ENCODE measurements at places on chromosomes 4 and X.

GRCh38 chrX:45807572-45808425 lies 607.1 kb upstream of the DIPK2B start:
- peak; percentile 44 for DNase-seq

- DNase-seq, result no peak
Observed at GRCh38 chrX:17547658-17548057, 172.7 kb downstream of the NHS start.

DNA sequence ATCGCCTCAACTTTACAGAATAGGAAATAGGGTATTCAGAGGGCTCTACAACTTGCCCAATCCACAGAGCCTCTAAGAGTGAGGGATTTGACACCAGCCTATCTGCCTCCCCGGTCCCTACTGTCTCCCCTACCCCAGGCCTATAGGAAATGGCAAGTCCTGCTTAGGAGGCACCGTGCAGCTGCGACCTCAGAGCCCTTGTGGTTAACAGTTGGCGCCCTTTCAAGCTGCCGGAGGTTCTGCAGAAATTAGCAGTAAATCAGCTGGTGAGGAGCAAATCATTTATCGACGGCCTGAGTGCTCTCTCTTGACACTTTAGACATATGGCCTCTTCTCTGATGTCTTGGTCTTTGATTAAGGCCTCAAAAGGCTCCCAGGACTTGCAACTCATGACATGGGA lies 96.9 kb downstream of the CLNK start:
- peak; percentile 20 for DNase-seq

DNA sequence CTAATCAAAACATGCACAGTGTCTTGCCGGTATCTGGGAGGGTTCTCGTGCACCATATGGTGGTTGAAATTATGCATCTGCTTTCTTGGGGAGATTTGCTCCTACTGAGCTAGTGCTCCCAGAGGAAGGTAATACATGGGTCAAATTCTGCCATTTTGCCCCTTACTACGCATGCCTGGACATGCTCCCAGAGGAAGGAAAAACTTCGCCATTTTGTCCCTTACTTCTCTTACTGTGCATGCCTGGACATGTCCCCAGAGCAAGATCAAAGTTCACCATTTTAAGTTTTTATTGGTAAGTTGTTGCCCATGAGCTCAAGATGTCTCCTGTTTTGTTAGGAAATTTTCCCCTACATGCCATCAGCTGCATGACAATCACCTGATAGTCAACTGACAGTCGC lies 252.1 kb upstream of the KLHL4 start:
- DNase-seq, result no peak

DNA sequence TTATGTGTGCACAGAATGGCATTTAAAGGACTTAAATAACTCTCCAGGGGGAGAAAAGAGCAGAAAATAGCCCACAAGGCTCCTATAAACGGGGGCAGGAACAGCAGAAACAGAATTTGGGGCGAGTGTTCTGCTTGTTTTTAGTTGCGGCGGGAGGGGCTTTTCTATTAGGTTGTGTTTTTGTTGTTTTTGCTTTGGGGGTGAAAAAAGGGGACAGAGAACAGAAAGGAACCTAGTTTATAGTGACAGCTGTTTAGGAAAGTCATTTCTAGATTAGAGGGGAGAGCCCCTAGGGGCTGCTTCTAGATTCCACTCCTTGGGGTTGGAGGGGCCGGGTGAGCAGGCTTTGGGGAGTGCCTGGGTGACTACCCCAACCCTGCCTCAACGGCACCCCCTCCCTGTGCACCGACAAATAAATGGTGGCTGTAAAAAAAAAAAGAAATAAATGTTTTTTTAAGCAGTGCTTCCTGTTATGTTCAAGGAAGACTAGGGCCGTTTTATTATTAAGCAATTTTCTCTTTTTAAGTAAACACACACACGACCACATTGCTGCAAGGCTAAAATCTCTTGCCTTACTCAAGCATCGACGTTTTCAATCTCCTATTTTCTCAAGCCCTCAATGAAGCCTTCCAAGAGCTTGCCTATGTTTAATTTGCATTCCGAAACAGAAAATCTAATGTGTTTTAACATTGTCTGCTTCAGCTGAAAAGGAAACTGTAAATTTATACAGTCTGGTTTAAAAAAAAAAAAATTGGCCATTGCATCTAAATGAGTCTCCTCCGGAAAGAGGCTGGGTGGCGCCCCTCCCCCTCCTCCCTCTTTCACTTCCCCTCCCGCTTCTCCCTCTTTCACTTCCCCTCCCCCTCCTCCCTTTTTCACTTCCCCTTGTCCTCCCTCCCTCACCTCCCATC lies 123.3 kb upstream of the TBL1X start:
- DNase-seq, result peak; percentile 70

DNA sequence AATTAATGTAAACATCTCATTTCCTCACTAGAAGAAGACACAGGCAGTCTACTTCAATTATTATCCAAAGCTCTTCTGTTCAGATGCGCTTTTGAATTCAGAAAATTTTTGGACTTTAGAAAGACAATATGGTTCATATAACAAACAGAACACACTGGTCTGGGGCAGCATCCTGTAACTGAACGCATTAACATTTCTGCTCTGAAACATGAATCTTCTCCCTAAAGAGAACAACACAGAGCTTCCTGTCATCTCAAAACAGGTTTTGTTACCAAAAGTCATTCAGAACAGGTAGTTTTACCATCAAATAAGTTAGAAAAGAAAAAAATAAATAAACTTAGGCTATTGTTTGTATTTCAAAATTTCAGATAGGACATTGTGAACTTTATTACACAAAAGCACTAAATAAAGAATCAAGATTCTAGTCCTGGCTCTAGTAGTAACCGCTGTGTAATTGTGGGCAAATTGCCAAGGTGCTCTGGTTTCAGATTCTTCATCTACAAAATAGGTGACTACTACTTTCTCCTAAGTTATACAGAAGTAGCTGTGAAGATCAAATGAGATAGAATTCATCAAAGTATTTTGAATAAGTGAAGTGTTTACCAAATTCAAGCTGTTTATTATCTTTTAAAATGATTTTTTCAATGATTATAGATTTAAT lies 252.3 kb upstream of the RASGEF1B start:
- peak; percentile 9 for DNase-seq

- DNase-seq, result no peak
Observed at GRCh38 chrX:11351375-11352295, 58.4 kb downstream of the AMELX start.

GRCh38 chr4:158067646-158068045 lies 105.2 kb downstream of the GASK1B start:
- DNase-seq, result no peak

- peak; percentile 21 for DNase-seq
Observed at GRCh38 chr4:120921456-120922380, 808 bp downstream of the PRDM5 start.

GRCh38 chrX:14194711-14195110 lies 165.0 kb upstream of the GEMIN8 start:
- no peak for DNase-seq

DNA sequence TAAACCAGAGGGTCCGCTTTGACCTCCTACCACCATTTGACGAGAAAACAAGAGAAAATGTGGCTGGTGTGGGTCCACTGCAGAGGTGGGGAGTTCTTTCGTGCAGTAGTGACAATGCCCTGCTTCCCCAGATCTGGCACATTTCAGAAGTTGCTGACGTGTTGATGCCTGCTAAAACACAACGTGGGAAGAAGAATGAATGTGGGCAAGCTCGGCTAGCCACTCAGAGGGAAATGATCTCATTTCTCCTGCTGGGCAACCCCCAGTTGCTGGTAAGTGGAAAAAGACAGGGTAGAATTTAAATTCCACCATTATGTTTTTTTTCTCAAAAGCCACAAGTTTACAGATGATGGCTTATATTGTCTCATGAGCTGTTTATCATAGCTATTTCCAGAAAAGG lies 77.9 kb downstream of the LUZP4 start:
- DNase-seq, result no peak

GRCh38 chr4:183600189-183600685 lies 58.7 kb downstream of the RWDD4 start:
- peak; percentile 6 for DNase-seq

GRCh38 chr4:185112104-185112503 lies 31.0 kb upstream of the SLC25A4 start:
- DNase-seq, result no peak

GRCh38 chr4:127642169-127642568 lies 9.4 kb downstream of the INTU start:
- no peak for DNase-seq

GRCh38 chr4:46878641-46879040 lies 30.4 kb downstream of the COX7B2 start:
- no peak for DNase-seq

DNA sequence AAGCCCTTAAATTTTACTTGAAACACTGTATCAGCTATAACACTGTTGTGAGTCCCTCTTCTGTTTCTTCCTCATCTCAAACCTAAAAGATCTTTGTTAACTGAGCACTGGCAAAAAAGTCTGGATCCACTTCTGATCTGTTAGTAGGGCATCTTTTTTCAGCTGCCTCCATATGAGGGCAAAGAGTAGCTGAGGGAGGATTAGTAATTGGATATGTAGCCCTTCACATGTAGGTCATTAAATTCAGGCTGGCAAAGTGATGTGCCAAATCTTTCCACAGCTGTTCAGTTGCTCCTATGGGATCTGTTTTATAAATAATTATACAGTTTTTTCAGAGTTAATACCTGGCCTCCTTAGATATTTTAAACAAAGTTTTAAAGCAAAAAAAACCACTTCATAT lies 1.1 kb upstream of the TRMT10A start:
- DNase-seq, result no peak

DNA sequence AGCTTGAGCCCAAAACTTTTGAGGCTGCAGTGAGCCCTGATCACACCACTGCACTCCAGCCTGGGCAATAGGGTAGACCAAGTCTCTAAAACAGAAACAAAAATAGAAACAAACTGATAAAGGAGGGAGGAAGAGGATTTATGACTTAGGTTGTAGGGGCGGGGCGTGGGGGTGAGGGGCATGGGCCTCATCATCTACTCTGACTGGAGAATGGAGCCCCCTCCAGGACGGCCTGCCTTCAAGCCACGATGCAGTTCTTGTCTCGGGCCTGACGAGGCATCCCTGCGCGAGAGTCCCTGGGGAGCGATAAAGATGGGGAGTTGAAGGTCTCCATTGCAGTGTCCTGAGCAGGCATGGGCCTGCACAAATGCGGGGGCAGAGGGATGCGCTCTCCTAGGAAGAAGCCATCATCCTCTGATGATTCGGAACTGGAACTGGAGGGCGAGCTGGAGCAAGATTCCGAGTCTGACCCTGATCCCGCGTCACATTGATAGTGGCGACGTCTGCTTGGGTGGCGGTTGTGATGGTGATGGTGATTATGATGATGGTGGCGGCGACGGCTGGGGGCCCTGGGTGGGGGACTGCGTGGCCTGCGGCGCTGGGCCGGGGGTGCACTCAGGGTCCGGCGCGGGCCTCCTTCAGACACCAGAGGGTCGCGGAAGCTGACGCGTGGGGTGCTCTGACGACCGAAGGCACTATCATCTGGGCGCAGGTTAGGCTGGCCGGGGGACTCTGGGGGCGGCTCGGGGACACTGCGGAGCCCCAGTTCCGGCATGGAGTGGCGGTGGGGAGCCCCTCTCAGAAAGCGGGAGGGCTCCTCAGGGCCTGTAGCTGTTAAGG lies 4.0 kb downstream of the PLP2 start:
- no peak for DNase-seq

GRCh38 chrX:115560978-115561604 lies at the start of gene PLS3:
Gene PLS3 (plus strand): TSS chrX:115561174. CDS start chrX:115610251, 49,077 bp downstream.
- DNase-seq, result no peak

DNA sequence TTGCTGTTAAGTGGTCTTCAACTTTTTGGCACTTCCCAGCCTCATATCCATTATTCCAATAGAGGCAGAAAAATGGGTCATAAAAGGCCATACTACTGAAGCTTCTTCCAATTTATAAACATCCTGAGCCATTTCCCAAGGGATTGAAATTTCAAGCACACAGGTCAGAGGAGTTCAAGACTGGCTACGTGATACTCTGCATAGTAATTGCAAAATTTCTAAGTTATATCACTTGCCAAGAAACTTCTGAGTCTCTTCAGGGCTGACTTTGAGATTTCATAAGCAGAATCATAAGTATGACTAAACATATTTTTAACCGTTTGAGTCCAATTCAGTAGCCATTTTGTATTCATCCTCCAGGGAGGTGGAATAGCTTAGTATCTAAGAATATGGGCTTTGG lies 75.6 kb upstream of the RXFP1 start:
- no peak for DNase-seq

DNA sequence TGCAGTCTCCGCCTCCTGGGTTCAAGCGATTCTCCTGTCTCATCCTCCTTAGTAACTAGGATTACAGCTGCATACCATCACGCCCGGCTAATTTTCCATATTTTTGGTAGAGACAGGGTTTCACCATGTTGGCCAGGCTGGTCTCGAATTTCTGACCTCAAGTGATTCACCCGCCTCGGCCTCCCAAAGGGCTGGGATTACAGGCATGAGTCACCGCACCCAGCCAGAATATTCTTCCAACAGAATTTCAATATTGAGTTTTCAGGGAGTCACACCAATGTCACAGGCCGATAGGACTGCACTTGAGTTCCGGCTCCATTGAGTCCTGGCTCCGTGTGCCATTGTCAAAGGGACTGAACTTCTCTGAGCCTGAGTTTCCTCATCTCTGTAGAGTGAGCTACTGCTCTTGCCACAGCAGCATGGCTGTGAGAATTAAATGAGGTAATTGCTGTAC lies 82.9 kb downstream of the CLCN4 start:
- DNase-seq, result no peak

GRCh38 chr4:178963446-178964045 lies 1521.3 kb upstream of the AGA start:
- DNase-seq, result no peak

DNA sequence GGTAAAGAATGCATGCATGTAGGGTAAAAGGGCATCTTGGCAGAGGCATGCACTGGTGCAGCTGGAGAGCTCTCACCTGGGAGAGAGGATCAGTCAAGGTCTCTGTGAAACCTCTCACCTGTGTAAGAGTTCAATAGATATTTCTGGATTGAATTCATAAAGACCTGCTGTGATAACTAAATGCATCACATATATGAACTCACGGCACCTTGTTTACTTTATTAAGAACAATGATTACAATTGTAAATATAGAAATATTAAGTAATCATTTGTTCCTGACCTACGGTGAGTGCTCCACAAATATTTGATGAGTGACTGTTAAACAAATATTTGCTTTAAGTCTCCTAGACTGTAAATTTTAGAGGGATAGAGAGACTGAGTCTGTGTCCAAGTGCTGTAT lies 85.9 kb upstream of the PAQR3 start:
- no peak for DNase-seq

DNA sequence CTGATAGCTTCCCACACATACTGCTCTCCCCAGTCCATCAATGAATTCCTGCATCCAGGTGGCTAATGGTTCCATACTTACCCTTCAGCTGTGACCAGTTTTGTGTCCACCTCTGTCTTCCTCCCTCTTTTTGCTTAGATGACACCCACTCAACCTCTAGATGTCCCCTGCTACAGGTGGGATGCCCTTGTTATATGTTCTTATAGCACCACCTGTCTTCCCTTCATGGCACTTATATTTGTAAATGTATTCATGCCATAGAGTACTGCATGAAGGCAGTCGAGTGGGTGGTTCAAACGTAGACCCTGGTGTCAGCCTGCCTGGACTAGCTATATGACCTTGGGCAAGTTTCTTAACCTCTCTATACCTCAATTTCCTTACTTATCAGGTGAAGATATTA lies 6.5 kb upstream of the USP46 start:
- peak; percentile 48 for DNase-seq

GRCh38 chrX:47643926-47644325 lies 6.4 kb downstream of the ELK1 start:
- DNase-seq, result no peak

Data from CD4-positive, alpha-beta T cell treated with Interleukin-12 subunit alpha and Interleukin-12 subunit beta, for 1 hour (primary cell).